ENCODE measurements at places on chromosomes 11 and 22.
A peak's percentile ranks its signal among the peaks of the same experiment; 100 is the strongest.

DNA sequence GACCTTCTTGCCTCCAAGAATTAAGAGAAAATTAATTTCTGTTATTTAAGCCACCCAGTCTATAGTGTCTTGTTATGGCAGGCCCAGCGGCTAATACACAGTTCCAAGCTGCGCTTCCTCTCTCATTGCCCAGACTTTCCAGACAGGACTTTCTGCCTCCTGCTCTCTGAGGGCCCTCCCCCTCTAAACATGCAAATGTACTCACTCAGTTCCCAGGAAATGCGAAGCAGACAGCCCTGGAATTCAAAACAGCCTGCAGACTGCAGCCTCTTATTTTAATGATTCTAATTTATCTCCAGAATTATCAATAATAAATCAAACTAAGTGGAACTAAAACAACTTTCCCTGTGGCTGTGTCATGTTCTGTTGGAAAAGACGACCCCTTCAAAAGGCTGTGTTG lies 115.5 kb upstream of the ISX start:
- no peak for DNase-seq

DNA sequence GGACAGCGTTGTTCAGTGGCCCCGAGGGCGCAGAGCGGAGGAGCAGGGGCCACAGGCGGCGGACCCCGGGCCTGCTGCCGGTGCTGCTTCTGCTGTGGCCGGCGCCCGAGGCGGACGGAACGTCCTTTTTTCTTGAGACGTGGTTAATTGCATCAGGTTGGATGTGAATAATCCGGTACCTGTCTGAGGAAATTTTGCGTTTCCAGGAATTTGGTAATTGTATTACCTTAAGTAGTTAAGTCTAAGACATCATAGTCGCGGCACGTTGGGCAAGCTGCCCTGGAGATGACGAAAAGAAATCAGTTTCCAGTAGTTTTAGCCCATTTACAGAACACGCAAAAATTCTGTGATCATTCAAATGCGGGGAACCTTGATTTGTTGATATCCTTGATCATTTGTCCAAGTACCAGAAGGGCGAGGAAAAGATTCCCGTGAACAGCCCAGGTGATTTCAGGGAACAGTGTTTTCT lies 789 bp downstream of the SPECC1L start:
- DNase-seq = no peak

DNA sequence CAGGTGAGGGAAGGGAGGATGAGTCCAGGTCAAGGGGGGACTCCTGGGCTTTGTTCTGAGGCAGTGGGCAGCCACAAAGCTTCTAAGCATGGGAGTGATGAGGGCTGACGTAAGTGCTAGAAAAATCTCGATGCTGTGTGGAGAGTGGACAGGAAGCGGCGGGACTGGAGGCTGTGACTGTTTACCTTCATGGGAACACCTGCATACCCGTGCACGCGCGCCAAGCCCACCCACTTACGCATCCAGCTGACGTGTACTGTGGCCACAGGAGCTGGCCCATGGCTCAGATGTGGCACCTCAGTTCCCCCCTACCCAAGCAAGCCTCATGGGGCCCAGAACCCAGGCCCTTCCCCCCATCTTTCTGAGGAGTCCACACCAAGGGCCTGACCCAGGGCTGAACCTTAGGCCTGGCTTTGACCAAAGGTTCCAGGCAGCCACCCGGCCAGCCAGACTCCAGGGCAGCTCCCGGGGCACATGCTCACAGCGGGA lies 14.0 kb downstream of the MYRF start:
- DNase-seq = peak; percentile 21

DNA sequence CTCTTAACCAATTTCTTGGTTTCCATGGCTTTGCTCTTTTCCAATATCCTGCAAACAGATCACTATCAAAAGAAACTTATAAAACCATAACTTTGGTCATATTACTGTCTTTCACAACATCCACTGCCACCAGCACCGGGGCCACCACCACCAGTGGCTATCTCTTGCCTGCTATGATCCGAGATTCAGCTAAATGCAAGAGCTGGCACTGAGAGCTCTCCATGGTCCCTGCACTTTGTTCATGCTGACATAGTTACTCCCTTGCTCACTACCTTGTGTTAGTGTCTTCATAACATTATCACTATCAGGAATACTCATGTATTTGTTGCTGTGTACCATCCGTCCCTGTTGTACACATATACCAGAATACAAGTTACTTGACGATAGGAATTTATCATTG lies 299.0 kb downstream of the ETS1 start:
- DNase-seq = no peak

DNA sequence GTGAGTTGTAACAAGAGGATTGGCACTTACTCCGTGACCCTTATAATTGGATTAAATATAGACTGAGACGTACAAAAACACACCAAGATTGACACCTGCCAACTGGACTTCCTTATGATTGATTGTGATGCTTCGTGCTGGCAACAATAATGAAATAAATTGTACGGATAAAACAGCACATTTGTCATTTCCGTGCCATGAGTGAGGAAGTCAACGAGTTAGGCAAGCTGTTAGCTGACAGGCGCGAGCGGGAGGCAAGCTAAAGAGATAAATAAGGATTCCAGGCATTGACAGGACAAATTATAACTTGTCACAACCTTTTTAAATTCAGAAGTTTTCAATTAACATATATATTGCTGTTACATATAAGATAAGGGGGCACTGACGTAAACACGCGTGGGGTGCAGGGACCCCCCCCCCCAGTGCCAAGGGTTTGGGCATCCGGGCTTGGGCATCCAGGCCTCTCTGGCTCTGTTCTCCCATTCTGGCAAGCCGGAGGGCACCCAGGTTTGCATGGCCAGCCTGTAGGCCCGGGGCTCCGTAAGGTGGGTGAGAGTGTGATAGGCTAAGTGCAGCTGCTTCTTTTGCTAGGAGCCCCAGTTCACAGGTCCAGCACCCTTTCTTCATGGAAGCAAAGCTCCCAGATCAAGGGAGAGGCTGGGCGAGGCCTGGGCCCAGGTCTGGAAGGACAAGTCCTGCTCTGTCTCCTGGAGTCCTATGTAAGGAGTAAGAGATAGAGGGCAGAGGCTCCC lies 11.2 kb upstream of the PAX6 start:
- DNase-seq = no peak

DNA sequence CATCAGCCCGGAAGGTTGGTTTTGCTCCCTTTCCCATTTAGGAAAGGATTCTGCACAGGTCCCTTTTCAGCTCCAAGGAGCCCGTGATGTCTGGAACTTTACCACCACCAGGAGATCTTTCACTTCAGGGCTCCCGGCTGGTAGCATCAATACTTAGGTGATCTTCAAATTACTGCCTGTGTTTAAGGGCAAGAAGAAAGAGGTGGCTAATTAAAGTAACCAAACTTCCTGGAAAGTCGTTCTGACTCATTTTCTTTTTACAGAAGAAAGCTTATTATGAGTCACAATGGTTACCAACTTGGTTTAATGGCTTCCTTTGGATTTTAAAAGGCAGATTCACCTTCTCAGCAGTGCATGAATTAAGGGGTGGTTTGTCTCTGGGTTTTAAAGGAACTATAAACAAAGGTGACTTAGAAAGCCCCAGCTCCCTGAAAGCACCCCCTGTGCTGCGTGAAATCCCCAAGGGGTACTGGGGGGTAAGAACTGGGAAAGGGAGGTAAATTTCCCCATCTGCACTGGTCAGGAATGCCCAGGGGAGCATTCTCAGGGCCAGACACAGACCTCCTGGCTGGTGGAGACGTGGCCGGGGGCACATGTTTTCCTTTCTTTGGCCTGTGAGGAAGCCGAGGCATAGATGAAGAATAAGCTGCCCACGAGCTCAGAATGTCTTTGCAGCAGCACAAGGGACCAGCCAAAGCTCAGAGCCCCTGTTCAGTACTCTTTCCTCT lies 8.8 kb downstream of the POU2F3 start:
- DNase-seq = no peak

All from NCI-H774 (cell line).